ENCODE measurements at places on chromosomes 13 and 19.

- no peak for DNase-seq
These were observed 447.2 kb downstream of the GPC5 start for GRCh38 chr13:91845612-91846011.

DNA sequence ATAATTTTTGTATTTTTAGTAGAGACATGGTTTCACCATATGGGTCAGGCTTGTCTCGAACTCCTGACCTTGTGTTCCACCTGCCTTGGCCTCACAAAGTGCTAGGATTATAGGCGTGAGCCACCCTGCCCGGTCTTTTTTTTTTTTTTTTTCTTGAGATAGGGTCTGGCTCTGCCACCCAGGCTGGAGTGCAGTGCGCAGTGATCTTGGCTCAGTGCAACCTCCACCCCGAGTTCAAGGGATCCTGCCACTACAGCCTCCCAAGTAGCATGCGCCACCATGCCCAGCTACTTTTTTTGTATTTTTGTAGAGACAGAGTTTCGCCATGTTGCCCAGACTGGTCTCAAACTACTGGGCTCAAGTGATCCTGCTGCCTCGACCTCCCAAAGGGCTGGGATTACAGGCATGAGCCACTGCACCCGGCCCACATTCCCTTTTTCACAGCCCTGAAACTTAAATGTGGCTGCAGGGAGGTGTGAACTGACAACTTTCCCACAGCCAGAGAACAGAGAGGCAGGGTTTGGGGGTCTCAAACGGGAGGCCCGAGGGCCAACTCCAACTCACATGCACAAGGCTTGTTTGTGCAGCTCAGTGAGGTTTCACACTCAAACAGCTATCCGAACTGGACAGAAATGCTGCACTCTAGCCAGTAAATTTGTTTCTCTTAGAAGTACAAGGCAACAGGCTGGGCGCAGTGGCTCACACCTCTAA lies 4.4 kb upstream of the S1PR5 start:
- no peak for DNase-seq

DNA sequence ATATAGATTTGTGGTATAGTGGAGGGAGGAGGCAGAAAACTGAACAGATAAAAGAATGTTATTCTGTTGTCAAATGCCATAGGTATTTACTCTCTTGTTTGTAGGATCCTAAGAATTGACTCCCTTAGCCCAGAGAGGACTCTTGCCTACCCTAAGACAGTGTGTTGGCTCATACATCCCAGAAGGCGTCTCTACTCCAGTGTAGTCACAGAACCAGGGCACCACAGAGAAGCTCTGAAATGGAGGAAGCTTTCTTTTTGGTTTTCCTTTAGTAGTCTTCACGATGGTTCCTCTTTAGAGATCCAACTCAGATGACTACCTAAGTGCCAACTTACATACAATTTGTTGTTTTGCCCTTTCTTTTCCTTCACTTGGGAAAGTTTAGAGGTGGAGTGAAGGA lies 14.0 kb downstream of the GPR183 start:
- no peak for DNase-seq

GRCh38 chr19:47752440-47753211 lies 7.3 kb downstream of the NOP53 start:
- no peak for DNase-seq

- no peak for DNase-seq
These were observed 2189.8 kb upstream of the PCDH20 start for GRCh38 chr13:63605403-63605802.

DNA sequence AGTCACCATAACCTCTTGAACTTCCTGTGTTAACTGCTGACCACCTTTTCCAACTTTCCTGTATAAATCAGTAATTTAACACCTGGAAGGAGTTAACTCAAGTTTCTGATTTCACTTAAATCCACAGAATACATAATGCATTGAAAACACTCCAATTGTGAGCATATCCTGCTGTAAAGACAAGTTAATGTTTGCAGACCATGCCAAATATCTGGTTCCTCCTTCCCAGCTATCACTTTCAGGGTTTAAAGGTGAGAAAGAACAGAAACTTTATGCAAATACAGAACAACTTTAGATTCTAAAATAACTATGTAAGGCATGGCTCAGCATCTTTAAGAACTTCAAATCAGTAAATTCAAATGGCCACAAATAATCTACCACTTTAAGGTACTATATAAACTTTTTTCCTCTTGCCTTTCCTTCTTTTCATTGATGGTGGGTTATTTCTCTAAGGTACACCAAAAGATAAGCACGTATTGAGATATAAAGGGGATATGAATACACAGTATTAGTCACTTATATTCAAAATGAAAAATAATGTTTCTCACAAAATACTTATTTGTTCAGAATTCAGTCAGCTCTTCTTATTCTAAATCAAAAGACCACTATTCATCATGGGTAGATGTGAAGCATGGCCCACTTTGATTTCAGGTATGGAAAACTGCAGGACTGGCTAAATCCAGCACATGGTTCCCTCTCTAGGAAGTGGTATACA lies 6.6 kb upstream of the TPTE2 start:
- DNase-seq: no peak

- no peak for DNase-seq
These were observed 45.6 kb downstream of the ANKRD10 start for GRCh38 chr13:110869231-110869804.

DNA sequence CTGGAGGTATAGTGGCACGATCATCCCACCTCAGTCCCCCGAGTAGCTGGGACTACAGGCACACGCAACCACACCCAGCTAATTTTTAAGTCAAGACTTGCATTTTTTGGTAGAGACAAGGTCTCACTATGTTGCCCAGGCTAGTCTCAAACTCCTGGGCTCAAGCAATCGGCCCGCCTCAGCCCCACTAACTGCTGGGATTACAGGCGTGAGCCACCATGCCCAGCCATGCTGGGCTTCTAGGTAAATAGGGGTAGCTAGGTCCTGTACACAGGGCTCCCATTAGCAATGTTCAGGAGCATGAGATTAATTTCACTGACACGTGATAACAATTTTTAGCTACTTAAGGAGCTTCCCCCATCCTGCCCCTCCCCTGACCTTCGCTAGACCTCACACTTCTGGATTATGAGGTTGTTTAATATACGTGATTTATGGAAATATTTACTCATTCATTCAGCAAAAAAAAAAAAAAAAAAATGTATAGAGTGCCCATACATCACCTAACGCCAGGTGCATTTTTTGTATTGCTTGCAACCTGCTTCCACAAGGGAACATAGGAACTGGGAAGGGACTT lies 19.2 kb downstream of the TMEM272 start:
- DNase-seq: peak; percentile 32

DNA sequence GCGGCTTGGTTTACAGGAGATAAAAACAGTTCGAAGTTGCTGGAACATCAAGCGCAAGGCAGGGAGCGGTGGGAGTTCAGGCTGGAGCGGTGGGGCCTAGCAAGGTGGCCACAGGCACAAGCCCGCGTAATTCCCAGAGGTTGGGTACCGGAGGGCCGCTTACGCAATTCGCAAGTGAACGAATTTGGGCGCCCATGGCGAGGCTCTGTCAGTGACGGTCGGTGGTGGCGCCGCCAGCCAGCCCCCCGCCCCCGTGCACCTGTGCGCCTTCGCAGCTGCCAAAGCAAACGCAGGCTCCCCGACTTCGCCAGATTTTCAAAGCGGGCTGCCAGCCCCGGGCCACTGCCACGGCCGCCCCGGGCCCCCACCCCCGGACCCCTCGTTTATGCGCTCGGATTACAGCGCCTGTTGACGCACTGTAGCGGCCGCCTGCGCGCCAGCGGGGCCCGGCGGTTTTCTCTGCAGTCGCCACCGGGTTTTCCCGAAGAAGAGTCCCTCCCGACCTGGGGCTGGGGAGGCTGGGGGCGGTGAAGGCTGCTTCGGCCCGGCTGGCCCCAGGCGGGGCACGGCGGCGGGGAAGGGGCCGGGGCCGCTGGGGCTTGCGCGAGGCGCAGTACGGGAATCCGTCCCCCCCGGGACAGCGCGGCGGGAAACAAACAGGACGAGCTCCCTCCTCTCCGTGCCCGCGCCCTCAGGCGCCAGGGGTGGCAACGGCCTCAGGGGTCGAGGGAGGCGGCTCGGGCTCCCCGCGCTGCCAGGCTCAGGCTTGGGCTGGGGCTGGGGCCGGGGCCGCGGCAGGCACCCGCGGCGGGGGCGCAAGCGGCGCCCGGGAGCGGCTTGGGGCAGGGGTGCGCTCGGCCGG lies 709 bp downstream of the N4BP2L1 start:
- peak; percentile 58 for DNase-seq

GRCh38 chr19:8451885-8452284 lies 7.1 kb downstream of the HNRNPM start:
- DNase-seq: peak; percentile 16

- no peak for DNase-seq
These were observed at the start of gene CAPS for GRCh38 chr19:5913739-5914357. Gene CAPS, plus strand, starts transcription at chr19:5914254. Its CDS starts 153 bp downstream, at chr19:5914407.

DNA sequence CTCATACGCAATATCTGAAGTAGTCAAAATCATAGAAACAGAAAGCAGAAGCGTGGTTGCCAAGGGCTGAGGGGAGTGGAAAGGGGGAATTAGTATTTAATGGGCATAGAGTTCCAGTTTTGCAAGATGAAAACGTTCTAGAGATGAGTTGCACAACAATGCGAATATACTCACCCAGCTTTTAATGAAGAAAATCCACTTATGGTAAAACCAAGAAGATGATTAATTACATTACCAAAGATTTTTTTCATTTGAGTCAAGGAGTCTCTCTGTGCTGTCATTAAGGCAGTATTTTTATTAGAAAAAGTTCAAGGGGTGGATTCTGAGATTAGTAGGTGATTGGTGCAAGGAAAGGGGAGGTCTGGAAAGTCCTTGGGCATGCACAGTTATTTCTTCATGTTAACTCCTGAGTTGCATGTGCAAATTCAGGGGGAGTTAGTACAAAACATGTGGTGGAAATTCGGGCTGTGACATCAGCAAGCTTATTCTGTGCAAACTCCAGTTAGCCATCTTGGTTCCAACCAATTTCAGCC lies 6.9 kb upstream of the CBY2 start:
- no peak for DNase-seq

GRCh38 chr19:16676101-16676798 lies 15.3 kb downstream of the TMEM38A start:
- DNase-seq: no peak

DNA sequence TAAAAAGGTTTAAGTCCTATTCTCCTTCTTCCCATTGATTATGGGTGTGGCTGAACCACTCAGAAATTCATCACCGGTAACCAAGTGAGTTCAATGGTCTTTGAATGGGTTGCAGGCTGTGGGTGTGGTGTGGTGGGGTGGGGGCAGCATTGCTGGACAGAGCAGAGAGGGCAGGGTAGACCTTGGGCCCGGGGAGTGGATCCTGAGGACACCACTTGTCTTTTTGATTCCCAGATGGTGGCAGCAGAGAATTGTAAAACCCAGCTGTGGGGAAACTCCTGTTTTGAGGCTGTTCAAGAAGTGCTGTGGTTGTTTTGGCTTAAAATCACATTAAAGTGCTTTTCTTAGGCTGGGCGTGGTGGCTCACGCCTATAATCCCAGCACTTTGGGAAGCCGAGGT lies 45.8 kb upstream of the RGCC start:
- peak; percentile 51 for DNase-seq

- DNase-seq: no peak
These were observed 75.9 kb downstream of the STK24 start for GRCh38 chr13:98500963-98501421.

GRCh38 chr19:41616792-41617621 lies 9.9 kb downstream of the CEACAM4 start:
- no peak for DNase-seq

- no peak for DNase-seq
These were observed 66.5 kb upstream of the ANKRD10 start for GRCh38 chr13:110981379-110981778.

GRCh38 chr19:29953352-29954247 lies 11.6 kb downstream of the URI1 start:
- no peak for DNase-seq

GRCh38 chr13:75702476-75702875 lies 66.3 kb downstream of the LMO7 start:
- no peak for DNase-seq

- no peak for DNase-seq
These were observed 16.1 kb upstream of the TTYH1 start for GRCh38 chr19:54399189-54399588.

DNA sequence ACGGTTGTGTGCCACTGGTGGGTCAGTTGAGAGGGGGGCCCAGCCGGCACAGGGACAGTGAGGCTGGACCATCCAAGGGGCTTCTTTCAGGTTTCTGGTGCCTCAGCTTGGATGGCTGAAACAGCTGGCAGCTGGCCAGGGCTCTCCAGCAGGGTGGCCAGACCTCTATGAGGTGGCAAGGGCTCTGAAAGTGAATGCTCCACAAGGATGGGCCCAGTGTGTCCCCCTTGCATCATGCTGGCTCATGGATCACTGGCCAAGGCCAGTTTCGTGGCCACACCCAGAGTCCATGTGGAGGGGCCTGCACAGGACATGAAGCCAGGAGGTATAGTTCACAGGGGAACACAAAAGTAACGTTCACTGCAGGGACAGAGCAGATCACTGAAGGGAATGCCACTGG lies 49.6 kb downstream of the CDADC1 start:
- DNase-seq: no peak

- no peak for DNase-seq
These were observed 37.7 kb downstream of the MYO9B start for GRCh38 chr19:17113127-17113785.

GRCh38 chr19:42332059-42332458 lies 6.6 kb downstream of the MEGF8 start:
- no peak for DNase-seq

- DNase-seq: no peak
These were observed 66.3 kb downstream of the KCTD15 start for GRCh38 chr19:33862981-33863380.

DNA sequence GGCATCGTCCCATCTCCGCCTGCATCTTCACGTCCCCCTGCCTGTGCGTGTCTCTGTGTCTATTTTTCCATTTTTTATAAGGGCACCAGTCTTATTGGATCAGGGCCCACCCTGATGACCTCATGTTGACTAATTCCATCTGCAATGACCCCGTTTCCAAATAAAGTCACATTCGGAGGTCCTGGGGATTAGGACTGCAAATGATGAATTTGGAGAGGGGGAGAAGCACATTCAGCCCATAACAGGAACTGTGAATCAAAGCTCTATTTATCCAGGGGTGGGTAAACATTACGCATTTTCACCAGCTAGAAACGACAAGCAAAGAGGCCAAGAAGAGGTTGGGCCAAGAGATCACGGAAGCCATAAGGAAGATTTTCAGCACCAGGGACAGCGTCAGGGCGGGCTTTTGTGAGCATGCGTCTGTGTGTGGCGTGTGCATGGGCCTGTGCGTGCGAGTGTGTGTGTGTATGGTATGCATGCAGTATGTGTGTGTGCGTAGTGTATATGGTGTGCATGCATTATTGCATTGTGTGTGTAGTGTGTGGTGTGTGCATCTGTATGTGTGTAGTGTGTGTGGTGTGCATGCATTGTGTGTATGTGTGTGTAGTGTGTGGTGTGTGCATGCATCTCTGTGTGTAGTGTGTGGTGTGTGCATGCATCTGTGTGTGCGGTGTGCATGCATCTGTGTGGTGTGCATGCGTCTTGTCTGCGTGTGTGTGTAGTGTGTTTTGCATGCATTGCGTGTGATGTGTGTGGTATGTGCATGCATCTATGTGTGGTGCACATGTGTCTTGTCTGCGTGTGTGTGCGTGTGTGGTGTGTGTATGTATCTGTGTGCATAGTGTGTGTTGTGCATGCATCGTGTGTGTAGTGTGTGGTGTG lies 19.6 kb downstream of the CELF5 start:
- DNase-seq: peak; percentile 41

- DNase-seq: no peak
These were observed 2.9 kb upstream of the PCDH8 start for GRCh38 chr13:52851137-52851962.

GRCh38 chr19:6047741-6048251 lies 62.5 kb downstream of the RFX2 start:
- no peak for DNase-seq

Data from CD4-positive, alpha-beta T cell treated with Interleukin-17A for 1 hour (primary cell).